ENCODE measurements at places on chromosomes 12 and 14.

DNA sequence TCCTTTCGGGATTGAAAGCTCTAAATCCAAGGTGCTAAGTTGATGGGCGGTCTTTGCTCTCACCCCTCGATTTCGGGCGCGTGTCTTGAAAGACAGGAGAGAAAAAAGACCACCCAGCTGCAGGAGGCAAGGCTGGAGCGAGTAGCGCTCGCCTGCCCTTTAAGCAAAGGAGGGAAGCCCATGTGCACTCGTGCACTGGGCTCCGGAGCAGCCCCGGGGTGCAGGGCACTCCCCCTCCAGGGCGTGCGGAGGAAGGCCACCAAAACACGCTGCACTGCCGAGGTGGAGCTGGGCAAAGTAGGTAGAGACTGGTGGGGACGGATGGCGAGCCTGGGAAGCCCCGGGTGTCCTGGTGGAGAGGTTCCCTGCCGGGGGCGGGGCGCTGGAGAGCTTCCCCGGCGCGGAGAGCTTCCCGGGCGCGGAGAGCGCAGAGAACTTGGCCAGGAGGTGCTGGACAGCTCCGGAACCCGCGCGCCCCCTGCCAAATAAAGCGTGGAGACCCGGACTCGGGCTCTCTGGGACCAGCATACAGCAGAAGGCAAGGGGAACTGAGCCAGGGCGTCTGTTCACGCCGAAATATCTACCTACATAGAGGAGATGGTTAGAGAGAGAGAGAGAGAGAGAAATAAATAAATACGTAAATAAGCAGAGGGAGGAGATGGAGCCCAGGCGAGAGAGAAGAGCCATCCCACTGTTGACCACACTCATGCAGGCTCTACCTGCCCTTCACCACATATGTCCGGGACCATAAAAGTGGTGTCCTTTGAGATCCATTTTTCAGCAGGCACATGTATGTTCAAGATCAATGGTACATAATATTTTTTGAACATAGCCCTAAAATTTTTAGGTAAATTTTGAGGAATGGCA, 662 bp upstream of the NELL2 start:
- DNase-seq: peak; percentile 19

DNA sequence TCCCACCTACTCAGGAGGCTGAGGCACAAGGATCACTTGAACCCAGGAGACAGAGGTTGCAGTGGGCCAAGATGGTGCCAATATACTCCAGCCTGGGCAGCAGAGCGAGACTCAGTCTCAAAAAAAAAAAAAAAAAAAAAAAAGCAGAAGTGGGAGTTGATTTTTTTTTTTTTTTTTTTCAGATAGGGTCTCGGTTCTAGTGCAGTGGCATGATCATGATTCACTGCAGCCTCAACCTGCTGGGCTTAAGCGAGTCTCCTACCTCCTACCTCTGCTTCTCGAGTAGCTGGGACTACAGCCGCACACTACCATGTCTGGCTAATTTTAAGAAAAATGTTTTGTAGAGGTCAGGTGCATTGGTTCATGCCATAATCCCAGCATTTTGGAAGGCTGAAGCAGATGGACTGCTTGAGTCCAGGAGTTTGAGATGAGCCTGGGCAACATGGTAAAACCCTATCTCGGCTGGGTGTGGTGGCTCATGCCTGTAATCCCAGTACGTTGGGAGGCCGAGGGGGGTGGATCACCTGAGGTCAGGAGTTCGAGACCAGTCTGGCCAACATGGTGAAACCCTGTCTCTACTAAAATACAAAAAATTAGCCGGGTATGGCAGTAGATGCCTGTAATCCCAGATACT, 16.3 kb upstream of the HSP90AA1 start:
- DNase-seq: no peak

DNA sequence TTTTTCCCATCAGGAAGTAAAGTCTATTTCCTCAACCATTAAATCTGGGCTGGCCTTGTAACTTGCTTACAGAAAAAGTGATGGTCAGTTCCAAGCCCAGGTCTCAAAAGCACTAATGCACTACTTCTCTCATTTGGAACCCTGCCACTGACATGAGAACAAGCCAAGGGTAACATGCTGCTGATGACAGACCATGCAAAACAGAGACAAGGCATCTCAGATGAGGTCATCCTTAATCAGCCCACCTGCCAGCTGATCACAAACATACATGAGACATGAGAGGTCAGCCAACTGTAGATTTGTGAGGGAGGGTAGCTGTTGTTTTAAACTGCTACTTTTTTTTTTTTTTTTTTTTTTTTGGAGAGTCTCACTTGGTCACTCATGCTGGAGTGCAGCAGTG, 16.2 kb downstream of the TWF1 start:
- no peak for DNase-seq

- no peak for DNase-seq
Observed at GRCh38 chr14:89000007-89000942, 175.8 kb downstream of the TTC8 start.

DNA sequence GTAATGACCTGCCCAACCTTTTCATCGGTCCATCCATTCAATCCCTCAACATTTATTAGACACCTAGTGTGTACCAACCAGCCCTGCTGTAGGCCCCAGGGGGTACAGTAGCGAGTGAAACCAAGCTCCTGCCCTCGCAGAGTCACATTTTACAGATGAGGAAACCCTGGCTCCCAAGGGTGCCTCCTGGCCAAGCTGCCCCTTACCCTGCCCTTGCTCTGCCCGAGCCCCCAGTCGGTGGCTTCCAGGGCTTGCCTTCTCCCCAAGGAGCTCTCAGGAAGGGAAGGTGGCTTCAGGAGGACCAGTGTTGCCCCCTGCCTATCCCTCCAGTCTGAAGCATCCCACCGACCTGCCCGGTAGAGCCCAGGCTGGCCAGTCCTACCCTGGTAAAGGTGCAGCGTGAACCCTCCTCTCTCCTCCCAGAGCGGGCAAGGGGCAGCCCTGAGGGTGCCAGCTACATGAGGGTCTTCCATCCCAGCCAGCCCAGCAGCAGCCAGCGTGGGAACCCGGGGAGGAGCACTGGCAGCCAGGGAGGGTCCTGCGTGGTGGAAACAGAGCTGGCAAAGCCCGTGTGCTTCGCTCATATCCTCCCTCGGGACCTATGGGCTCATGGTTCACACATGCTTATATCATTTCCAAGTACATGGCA, 670 bp upstream of the BEGAIN start:
- no peak for DNase-seq

- DNase-seq: no peak
Observed at GRCh38 chr12:17296882-17297281, 690.9 kb upstream of the LMO3 start.
